ENCODE measurements at places on chromosomes 6 and 20. TPM values are rescaled to one million over a fixed set of nuclear protein-coding genes. Genes with fewer than 3 reads are reported as not detected.

- peak overlapping the region; percentile 37 for H3K4me3 ChIP-seq
- peaks cover 74% of the 10 kb centered on the region for H3K4me1 ChIP-seq
- H3K36me3 ChIP-seq, result no peaks in the 10 kb centered on the region
- no peaks in the 10 kb centered on the region for H3K27me3 ChIP-seq
- peak overlapping the region; percentile 75 for H3K27ac ChIP-seq
These were observed 14.1 kb downstream of the NFATC2 start for GRCh38 chr20:51528263-51529027.

DNA sequence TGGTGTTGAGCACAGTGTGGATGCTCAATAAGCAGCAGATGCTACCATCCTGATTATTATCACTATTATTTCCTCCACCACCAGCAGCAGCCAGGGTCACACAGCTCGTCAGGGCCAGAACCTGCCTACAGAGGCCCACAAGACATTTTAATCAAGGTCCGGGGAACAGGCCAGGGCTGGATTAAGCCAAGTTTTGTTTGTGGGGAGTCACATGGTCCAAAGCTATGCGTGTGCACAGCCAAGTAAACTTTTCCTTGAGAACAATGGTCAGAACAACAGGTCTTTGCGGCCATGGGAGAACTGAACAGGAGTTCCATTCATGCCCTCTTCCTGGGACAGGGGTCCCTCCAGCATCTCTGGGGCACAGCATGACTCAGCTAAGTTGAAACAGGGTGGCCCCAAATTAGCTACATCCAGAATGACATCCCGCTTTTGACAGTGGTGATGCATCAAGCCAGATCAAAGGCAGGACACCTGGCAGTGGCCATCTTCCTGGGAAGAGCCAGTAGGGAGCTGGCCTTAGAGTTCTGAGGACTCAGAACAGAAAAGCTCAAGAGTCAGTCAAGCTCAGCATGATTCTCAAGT is 11.7 kb downstream of the SNTA1 start:
- H3K4me3 ChIP-seq, result no peak overlapping the region
- H3K27ac ChIP-seq, result no peak overlapping the region
- no peaks in the 10 kb centered on the region for H3K4me1 ChIP-seq
- no peaks in the 10 kb centered on the region for H3K27me3 ChIP-seq

Gene TREML2
- 6.8 TPM for total RNA-seq

- no peak overlapping the region for H3K27ac ChIP-seq
- no peaks in the 10 kb centered on the region for H3K36me3 ChIP-seq
- DNase-seq, result no peak
- H3K4me1 ChIP-seq, result peaks cover 4% of the 10 kb centered on the region
- H3K4me3 ChIP-seq, result no peak overlapping the region
- peaks cover 4% of the 10 kb centered on the region for H3K27me3 ChIP-seq
These were observed 58.5 kb downstream of the PCNA start for GRCh38 chr20:5061213-5061612.

Gene SYCP2
- total RNA-seq, result 0.13 TPM

Gene MYL9
- total RNA-seq, result 1.7 TPM

DNA sequence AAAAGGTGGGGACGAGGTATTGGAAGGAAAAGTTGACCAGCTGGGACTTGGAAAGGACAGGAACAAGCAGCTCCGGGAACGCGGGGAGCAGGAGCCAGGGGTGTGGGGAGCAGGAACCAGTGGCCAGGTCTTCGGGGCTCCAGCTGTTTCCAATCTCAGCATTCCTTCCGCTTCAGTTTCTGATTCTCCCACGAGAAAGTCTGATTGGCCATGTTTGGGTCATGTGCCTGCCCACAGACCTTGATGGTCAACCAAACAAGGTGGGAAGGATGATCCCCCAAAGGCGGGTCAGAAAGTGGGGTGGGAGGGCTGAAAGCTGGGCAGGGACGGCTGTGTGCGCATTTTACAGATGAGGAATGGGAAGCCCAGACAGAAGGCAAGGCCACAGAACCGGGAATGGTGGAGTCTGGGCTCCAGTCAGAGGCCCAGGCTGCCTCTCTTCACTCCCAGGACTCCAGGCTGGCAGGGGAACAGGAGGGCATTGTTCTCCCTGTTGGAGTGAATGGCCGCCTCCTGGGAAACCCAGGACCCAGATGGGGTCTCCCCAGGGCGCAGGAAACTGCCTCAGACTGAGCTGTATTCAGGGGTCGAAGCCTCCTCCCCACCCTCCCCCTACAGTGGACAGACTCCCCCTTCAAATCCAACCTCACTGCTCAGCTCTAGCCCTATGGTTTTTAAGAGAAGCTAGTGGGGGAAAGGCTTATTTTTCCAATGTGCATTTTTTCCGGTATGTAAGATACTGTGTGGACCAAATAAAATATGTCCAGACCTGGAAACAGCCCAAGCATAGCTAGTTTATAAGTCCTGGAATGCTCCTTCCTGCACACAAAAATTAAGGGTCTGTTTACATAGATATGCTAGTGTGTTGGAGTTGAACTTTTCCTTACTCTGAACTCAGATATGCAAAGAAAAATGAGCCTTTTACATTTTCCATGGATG is 12.2 kb upstream of the PTGIS start:
- H3K27ac ChIP-seq, result no peak overlapping the region
- DNase-seq, result no peak
- no peaks in the 10 kb centered on the region for H3K4me1 ChIP-seq
- no peaks in the 10 kb centered on the region for H3K36me3 ChIP-seq
- no peak overlapping the region for H3K4me3 ChIP-seq

- no peak overlapping the region for H3K27ac ChIP-seq
- no peak for DNase-seq
These were observed 25.1 kb upstream of the CMTR1 start for GRCh38 chr6:37407948-37408347.

- no peaks in the 10 kb centered on the region for H3K36me3 ChIP-seq
- H3K27me3 ChIP-seq, result no peaks in the 10 kb centered on the region
- no peaks in the 10 kb centered on the region for H3K4me1 ChIP-seq
- no peak overlapping the region for H3K4me3 ChIP-seq
These were observed 121.1 kb downstream of the CENPW start for GRCh38 chr6:126461045-126461444.

DNA sequence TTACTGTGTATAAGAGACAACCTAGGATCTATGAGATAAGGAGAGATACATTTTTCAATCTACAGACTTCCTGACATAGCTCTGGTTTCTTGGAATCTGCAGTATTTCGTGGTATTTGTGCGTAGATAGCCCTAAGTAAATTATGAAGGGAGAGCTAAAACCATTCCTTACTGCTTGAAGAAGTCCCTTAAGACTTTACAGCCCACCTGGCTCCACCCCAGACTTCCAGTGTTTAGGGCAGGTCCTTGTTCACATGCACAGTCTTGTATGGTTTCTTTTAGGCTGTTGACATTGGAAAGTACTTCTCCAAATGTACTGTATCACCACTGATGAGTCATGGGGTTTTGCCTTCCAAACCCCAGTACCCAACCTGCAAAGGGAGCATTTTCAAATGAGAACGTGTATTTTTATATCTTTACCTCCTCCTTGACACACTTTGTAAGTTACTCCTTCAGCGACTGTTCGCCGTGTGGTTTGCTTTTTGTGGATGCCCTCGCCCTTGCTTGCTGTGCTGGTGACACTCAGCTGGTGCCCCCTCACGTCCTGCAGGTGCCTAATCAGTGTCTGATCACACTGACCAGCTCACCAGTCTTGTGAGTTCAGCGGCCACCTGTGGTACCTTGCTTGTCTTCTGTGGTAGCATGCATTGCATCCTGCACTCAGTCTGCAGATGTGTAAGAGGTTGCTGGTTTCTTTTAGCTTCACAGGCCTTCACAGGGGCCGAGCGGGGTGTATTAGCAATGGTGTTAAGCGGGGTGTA is 73.3 kb downstream of the IGF2R start:
- no peak for DNase-seq
- peaks cover 48% of the 10 kb centered on the region for H3K36me3 ChIP-seq
- no peak overlapping the region for H3K4me3 ChIP-seq
- no peaks in the 10 kb centered on the region for H3K27me3 ChIP-seq
- no peaks in the 10 kb centered on the region for H3K4me1 ChIP-seq
- no peak overlapping the region for H3K27ac ChIP-seq

Gene JPH2
- not detected for total RNA-seq

Gene MACROD2
- 2.9 TPM for total RNA-seq

Gene WASF1
- total RNA-seq, result 7.7 TPM

DNA sequence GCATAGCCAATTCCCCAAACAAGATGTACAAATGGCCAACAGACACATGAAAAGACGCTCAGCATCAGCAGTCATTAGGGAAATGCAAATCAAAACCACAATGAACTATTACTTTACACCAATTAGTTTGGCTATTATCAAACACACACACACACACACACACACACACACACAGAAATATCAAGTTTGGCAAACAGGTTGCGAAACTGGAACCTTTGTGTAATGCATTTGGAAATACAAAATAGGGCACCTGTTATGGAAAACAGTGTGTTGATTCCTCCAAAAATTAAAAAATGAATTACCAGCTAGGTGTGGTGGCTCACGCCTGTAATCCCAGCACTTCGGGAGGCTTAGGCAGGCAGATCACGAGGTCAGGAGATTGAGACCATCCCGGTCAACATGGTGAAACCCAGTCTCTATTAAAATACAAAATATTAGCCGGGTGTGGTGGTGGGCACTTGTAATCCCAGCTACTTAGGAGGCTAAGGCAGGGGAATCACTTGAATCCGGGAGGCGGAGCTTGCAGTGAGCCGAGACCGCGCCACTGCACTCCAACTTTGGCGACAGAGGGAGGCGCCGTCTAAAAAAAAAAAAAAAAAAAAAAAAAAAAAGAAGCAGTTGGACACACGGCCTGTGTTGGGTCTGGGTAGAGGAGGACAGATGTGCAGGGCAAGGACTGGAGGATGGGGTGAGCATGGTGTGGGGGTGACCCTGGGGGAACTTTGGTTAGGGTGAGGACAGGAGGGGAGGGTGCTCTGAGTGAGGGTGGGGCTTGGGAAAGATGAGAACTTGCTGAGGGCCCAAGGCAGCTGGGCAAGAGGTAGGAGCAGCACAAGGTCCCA is 23.8 kb downstream of the HLA-F start:
- no peaks in the 10 kb centered on the region for H3K27me3 ChIP-seq
- H3K4me1 ChIP-seq, result peaks cover 10% of the 10 kb centered on the region
- no peaks in the 10 kb centered on the region for H3K36me3 ChIP-seq
- DNase-seq, result no peak

GRCh38 chr6:139149383-139149782 is 14.5 kb downstream of the HECA start:
- no peak overlapping the region for H3K27ac ChIP-seq
- no peaks in the 10 kb centered on the region for H3K4me1 ChIP-seq
- H3K36me3 ChIP-seq, result no peaks in the 10 kb centered on the region
- no peak overlapping the region for H3K4me3 ChIP-seq

DNA sequence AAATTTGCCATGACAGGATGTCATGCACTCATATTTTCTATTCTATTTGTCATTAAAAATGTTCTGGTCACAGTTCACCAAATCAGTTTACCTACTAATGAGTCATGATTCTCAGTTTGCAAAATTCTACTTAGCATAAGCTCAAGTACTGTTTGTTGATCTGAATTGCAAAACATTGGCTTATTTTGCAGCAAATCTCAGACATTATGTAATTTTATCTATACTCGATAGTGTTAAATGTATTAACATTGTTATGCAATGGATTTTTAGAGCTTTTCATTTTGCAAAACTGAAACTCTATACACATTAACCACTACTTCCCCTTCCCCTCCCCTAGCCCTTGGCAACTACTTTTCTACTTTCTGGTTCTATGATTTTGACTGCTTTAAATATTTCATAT is 213.8 kb upstream of the ZFP64 start:
- H3K4me1 ChIP-seq, result peaks cover 14% of the 10 kb centered on the region
- no peaks in the 10 kb centered on the region for H3K27me3 ChIP-seq
- no peak for DNase-seq
- H3K36me3 ChIP-seq, result no peaks in the 10 kb centered on the region

- no peaks in the 10 kb centered on the region for H3K36me3 ChIP-seq
- no peaks in the 10 kb centered on the region for H3K27me3 ChIP-seq
- no peak for DNase-seq
- no peak overlapping the region for H3K27ac ChIP-seq
- peaks cover 45% of the 10 kb centered on the region for H3K4me1 ChIP-seq
These were observed 48.7 kb upstream of the TAB2 start for GRCh38 chr6:149268768-149269167.

DNA sequence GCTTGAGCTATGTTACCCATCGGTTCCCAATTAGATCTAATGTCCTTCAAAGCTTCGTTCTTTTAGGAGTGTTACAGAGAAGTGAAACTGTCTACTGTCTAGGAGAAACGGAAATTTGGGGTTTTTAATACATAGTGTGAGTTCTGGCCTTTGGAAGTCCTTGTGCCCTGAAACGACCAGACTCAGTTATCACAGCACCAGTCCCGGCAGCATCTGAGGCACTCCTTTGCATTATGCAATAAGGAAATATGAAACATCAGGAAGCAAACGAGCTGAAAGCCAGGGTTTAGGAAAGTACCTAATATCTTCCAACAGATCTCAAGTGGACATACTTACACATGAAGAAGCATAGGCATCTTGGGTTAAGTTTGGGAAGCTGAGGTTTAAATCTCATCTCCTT is 61.8 kb upstream of the ADGRF1 start:
- H3K27me3 ChIP-seq, result no peaks in the 10 kb centered on the region
- no peaks in the 10 kb centered on the region for H3K4me1 ChIP-seq
- no peak overlapping the region for H3K4me3 ChIP-seq
- DNase-seq, result no peak
- no peak overlapping the region for H3K27ac ChIP-seq
- H3K36me3 ChIP-seq, result no peaks in the 10 kb centered on the region

Gene DLL1
- total RNA-seq, result 0.88 TPM

DNA sequence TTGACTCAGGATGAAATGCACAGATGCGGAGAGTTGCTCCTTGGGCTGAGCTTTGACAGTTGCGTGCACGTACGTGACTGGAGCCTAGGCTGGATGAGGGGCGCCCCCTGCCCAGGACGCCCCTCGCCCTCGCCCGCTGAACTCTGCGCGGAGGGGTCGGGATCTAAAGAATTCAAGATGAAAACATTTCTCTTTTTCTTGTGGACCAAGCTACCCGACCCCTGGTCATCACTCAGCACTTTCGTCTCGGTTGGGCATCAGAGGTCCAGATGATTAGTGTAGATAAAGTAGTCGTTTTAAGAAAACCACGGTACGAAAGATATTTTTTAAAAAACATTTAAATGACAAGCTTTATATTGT is 700 bp downstream of the DTD1 start:
- no peaks in the 10 kb centered on the region for H3K4me1 ChIP-seq
- H3K27ac ChIP-seq, result peak overlapping the region; percentile 65
- no peaks in the 10 kb centered on the region for H3K36me3 ChIP-seq
- H3K27me3 ChIP-seq, result no peaks in the 10 kb centered on the region
- DNase-seq, result no peak
- peak overlapping the region; percentile 92 for H3K4me3 ChIP-seq

Gene SIRPD
- total RNA-seq, result 1.1 TPM

GRCh38 chr6:106925948-106926347 is 48.6 kb downstream of the CD24 start:
- no peak overlapping the region for H3K27ac ChIP-seq
- H3K36me3 ChIP-seq, result no peaks in the 10 kb centered on the region
- H3K4me3 ChIP-seq, result no peak overlapping the region
- no peaks in the 10 kb centered on the region for H3K27me3 ChIP-seq
- DNase-seq, result no peak

GRCh38 chr6:42520786-42521607 is 42.8 kb upstream of the UBR2 start:
- H3K27me3 ChIP-seq, result no peaks in the 10 kb centered on the region
- peaks cover 15% of the 10 kb centered on the region for H3K4me1 ChIP-seq
- DNase-seq, result peak; percentile 74

Gene MPIG6B
- total RNA-seq, result not detected
